ENCODE measurements at places on chromosomes 16 and 17.
A peak's percentile ranks its signal among the peaks of the same experiment; 100 is the strongest.

GRCh38 chr17:11628374-11628773, 30.1 kb downstream of the DNAH9 start:
- DNase-seq = no peak

DNA sequence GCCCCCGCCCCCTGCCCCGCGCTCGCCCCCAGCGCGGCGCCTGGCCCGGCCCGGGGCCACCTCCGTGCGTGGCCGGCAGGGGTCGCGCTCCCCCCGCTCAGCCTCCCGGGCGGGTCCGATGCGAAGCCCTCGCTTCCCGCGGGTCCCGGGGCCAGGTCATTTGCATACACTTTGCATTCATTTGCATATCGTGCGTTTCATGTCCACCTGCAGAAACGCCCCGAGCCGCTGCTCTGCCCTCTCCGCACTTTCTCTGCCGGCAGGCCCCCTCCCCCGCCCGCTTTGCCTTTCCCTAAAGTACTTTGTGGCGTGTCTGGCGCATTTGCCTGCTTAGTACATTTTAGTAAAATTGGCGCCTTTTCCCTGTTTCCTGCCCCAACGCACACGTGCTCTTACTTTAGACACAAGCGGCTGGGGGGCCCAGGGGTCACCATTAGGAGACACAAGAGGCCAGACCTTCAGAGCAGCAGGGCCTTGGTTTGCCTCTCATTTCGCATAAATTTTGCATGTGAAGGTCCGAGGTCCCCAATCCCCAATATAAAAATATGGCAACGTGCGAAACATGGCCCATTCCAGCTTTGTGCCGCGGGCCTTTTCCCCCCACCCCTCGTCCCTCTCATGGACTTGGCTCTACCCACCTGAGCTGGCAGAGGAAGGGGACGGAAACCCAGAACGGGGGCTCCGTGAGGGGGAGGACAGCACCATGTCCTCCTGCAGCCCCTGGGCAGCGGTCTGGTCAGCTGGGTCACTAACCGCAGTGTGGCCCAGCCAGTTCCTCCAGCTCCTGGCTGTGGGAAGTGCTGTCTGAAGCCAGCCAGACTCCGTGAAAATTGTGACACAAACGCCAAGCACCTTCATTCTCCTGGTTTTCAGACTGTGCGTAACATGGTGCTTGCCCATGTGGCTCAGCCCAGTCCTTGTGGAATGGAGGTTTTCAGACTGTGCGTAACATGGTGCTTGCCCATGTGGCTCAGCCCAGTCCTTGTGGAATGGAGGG, 34.8 kb downstream of the CBFA2T3 start:
- no peak for DNase-seq

DNA sequence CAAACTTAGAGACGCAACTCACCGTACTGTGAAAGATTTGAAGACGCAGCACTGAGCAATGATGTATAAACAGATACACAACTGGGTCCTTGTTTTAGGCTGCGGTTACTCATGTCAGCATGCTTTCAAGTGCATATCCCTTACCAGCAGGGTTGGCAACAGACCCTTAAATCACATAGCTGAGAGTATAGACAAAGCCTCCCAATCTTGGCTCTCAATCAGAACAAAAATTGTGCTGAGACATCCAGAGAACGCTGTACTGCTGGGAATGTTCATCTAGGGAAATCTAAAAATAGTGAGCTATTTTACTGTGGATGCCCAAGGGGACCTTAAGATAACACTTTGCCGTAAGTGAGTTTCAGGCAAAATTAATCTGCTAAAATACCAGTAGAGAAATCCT, 84.4 kb upstream of the NUDT7 start:
- no peak for DNase-seq

DNA sequence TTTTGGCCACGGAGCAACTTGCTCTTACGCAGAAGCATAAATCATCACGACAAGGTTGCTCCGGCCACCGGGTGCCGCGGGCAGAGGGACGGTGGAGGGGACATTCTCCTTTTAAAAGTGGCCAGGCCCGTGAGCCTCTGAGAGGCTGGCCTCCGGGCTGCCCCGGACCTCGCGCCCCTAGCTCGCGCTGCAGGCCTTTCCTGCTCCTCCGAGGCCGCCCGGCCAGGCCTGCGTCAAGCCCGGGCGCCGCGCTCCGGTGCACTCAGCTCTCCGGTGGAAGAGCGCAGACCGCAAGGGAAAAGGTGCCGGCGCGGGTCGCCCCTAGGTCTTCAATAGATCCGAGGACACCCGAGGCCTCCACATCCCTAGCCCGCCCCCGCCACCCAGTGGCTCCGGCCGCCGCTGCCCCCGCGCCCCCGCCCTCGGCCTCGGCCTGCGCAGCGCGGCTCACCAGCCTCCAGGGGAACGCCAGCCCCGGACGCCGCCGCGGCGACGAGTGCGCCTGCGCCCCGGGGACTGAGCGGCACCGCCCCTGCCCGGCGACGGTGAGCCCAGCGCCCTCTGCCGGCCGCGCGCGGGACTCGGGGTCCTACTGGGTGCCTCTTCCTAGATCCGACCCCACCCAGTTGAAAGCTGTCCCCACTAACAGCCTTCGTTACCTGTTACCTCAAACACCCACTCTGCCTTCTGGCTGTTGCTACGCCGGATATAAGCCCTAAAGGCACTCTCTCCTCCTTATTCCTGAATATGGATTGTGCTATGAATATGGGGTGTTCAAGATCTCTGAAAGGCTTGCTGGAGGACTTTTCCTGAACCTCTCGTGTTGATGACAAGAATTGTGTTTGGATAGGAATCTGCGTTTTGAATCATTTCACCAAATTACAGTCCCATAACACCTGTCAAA, at the start of gene LYRM9:
TSS of gene LYRM9 (minus strand) at position 500 of the 904 bp plus-strand sequence. CDS start 10,671 bp downstream, outside the sequence.
- DNase-seq = peak; percentile 91

GRCh38 chr17:28902819-28903545, at the start of gene DHRS13:
DHRS13 (minus strand) TSS chr17:28903079; CDS start chr17:28902944, 135 bp downstream.
- DNase-seq = peak; percentile 80

GRCh38 chr16:28090646-28091377, 27.3 kb upstream of the GSG1L start:
- no peak for DNase-seq

- DNase-seq = no peak
Measured at GRCh38 chr17:80212511-80212910, 7.6 kb downstream of the SGSH start.

DNA sequence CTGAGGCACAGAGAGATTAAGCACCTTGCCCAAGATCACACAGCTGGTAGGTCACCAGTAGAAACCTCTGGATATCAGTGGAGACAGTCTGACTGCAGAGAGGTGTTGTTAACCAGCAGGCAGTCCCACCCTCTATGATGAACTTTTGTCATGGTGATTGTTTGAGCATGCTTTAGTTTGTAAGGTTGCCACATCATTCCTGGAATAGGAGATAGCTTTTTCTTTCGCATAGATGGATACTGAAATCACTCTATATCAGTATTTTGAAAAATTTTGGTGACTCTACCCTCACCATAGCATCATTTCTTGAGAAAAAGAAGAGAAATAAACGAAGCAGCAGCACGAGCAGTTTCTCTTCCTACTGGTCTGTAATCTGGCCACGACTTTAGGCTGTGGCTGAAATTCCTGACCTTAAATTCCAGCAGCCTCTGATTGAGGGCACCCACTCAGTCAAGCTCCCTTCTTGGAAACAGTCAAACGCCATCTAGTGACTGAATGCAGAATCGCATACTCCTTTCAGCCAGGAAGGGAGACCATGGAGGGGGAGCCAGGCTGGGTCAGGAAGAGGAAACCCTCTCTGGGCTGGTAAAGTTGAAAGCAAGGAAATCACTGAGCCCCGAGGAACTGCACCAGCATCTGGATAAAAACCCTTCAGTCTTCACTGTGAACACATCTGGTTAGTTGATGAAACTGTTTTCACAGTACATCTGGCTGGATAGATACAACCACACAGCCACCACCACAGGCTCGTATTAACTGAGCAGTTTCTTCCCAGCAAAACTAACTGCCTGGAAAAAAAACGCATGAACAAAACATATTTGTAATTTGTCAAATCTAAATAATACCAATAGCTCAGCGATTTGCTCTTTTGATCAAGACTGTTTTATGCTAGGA, 108.5 kb upstream of the XYLT1 start:
- peak; percentile 28 for DNase-seq

DNA sequence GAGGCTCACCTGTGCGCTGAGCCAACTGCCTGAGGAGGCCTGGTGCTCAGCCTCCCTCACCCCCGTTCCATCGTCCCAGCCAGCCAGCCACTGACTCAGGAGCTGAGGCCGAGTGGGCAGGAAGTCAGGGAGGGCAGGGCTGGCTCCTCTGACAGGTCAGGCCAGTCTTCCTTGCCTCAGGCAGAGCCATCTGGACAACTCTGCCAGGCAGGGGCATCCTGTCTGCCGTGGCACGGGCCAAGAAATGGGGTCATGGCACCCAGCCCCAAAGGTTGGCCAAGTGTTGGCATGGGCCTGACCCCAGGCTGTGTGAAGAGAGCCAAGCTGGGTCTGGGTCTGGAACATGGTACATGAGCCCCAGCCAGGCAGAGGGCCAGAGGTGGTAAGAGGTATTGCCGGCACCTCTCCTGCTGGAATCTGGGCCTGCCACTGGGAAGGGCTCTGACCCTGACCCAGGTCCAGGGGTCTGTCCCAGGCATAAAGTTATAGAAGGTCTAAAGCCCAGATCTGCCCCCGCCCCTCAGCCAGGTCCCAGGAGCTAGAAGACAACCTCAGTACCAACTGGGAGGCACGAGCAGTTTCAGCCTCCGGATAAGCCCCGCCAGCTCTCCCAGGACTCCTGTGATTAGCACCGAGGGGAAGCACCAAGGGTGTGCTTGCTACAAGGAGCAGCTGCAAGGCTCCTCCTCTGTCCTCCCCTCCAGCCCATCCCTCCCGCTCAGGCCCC, 2.5 kb upstream of the VASN start:
- DNase-seq = no peak

DNA sequence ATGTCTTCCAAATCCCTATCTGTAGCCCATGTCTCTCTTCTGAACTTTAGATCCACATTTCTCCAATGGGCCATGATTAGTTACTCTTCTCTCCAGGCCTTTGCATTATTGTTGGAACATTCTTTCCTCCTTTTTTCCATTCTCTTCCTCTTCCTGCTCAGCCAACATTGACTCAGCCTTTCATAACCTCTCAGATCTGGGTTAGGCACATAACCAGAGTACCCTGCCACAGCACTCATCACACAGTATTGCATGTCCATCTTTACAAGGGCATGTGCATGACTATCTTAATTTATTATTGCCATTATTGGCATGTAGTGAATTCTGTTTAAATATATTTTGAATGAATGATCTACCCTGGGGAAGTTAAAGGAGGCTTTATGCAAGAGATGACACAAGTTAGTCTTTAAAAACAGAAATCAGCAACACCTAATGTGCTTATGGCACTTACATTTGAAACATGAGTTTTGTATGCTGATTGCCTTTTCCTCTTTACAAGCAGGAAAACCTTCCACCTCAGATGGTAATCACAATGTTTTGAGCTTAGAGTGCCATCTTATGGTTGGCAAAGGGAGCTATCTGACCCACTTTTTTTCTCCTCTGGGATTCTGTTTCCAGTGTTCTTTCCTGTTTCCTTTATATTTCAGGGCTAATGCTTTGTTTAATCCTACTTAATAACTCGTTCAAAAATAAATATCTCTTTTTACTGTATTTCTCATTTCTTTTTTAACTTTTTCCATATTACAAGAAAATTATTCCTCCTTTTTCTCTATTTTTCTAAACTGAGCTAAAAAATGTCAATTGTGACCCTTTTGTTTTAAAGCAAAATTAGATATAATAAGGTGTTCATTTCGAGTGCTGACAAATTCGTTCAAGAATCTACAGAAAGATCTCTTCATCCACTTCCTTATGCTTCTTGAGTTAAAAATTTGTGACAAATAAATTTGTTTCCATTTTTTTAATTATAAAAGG, 151.0 kb upstream of the RBL2 start:
- peak; percentile 43 for DNase-seq
